Lung (tissue), 17 donors: ENCODE measurements at places on chromosomes 5 and 9. TPM values are rescaled to one million over a fixed set of nuclear protein-coding genes. Genes with fewer than 3 reads are reported as not detected.

- no peaks in the 10 kb centered on the region for H3K27me3 ChIP-seq
- no peaks in the 10 kb centered on the region for H3K36me3 ChIP-seq
- DNase-seq = no peak
Observed at GRCh38 chr9:95343725-95344287, 26.3 kb upstream of the FANCC start.

GRCh38 chr9:92911511-92912475, 34.0 kb upstream of the ZNF484 start:
- DNase-seq = peak; percentile 35
- H3K36me3 ChIP-seq = no peaks in the 10 kb centered on the region
- H3K4me3 ChIP-seq = no peak overlapping the region
- no peak overlapping the region for H3K27ac ChIP-seq

DNA sequence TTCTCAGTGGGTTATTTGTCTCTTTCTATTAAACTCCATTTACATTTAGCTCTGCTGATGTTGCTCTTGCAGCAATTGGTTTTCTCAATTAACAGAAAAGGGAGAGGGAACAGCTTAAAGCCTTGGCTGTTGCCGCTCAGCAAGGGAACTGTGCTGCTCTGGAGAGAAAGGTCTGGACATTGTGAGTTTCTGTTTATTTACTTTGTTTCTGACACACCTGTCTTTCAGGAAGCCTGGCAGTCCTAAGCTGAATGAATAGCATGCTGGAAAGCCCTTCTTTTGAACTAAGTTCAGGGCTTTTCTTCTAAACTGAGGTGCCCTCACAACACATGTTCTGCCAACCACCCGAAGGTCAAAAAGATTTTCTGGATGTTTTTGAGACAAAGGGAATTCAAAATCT, 491.9 kb downstream of the PDE4D start:
- no peaks in the 10 kb centered on the region for H3K4me1 ChIP-seq
- H3K27me3 ChIP-seq = no peaks in the 10 kb centered on the region
- no peak for DNase-seq
- H3K36me3 ChIP-seq = peaks cover 2% of the 10 kb centered on the region

The UBTD2 gene
- 10.9 TPM for polyA plus RNA-seq

DNA sequence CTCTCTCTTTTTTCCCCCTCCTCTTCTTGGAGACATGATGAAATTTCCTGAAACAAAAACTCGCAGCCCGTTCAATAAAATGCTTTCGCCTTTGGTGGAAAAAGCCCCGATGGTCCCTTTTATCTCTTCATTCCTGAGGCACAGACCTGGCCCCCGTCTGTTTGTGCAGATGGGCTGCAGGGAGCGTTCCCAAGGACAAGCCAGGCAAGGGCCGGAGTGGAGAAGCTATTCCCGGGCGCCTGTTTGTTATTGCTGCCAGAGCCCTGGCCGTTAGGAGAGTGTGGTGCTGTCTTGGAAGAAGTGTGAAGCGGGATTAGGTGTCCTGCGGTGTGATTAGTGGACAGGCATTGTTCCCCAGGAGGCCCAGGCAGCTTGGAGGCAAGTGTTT, 71.9 kb downstream of the SMIM23 start:
- H3K4me3 ChIP-seq = no peak overlapping the region
- no peaks in the 10 kb centered on the region for H3K27me3 ChIP-seq
- peaks cover 20% of the 10 kb centered on the region for H3K4me1 ChIP-seq
- H3K27ac ChIP-seq = no peak overlapping the region
- DNase-seq = peak; percentile 71

GRCh38 chr5:7850395-7851239, at the start of gene CFAP90:
TSS of gene CFAP90 (minus strand) at chr5:7851133. CDS start at chr5:7851021, 112 bp downstream.
- no peaks in the 10 kb centered on the region for H3K36me3 ChIP-seq
- peaks cover 20% of the 10 kb centered on the region for H3K4me1 ChIP-seq
- H3K27me3 ChIP-seq = peaks cover 13% of the 10 kb centered on the region
- peak; percentile 83 for DNase-seq
- H3K27ac ChIP-seq = no peak within 1 kb of the TSS

DNA sequence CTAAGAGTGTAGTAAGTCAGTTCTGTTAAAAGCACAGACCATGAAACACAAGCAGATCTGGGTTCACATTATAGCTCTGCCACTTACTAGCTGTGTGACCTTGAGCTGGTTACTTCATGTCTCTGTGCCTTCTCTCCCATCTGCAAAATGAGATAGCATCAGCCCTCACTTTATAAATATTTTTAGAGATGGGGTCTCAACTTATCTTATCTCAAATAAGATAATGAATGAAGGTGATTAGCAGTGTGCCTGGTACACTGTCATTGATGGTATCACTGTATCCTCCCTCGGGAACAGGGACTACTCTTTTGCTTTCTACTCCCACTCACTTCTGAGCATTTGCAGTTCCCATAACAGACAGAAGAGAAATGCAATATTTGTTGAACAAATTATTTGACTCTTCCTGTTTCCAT, 52.4 kb downstream of the GALNT10 start:
- no peak overlapping the region for H3K4me3 ChIP-seq
- no peak overlapping the region for H3K27ac ChIP-seq
- H3K4me1 ChIP-seq = no peaks in the 10 kb centered on the region
- no peaks in the 10 kb centered on the region for H3K27me3 ChIP-seq
- H3K36me3 ChIP-seq = no peaks in the 10 kb centered on the region
- no peak for DNase-seq

The RECK gene
- polyA plus RNA-seq = 4.5 TPM
